ENCODE measurements at places on chromosomes 3 and 15.

- peak; percentile 9 for DNase-seq
These were observed 62.9 kb downstream of the ATG7 start for GRCh38 chr3:11335056-11335608.

- DNase-seq: no peak
These were observed 36.0 kb upstream of the EOMES start for GRCh38 chr3:27758083-27758482.

GRCh38 chr3:18030371-18030870 is 288.0 kb upstream of the TBC1D5 start:
- DNase-seq: no peak

DNA sequence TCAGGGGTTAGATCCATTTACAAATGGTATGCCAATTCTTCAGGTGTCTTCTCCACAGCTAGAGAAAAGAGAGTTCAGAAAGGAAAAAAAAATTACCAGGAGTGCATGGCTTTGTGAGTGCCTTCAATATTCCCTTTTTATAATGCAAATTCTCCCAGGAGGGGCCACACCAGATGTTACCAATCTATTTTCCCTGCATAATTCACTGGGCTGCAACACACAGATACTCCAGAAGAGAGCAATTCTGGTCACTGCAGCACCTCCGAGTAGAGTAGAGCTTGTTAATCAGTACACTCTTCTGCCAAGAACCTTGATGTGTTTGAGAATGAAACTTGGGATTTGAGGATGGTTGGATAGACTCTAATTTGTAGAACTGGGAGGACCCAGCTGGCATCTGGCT is 80.7 kb upstream of the SPRED1 start:
- no peak for DNase-seq

DNA sequence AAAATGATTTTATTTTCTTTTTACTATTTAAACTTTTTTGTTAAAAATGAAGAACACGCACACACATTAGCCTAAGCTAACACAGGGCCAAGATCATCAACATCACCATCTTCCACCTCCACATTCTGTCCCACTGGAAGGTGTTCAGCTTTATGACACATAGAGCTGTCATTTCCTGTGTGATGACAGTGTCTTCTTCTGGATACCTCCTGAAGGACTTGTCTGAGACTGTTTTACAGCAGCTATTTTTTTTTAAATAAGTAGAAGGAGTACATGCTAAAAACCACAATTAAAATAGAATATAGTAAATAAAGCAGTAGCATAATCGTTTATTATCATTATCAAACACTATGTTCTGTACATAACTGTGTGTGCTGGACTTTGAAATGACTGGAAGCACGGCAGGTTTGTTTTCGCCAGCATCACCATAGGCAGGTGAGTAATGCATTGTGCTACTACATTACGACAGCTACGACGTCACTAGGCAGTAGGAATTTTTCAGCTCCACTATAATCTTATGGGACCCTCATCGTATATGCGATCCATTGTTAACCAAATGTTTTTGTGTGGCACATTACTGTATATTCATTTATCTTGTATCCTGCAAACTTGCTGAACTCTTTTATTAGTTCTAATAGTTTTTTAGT is 72.8 kb downstream of the KLF15 start:
- no peak for DNase-seq

GRCh38 chr15:63940966-63941620 is 105.2 kb downstream of the DAPK2 start:
- no peak for DNase-seq

DNA sequence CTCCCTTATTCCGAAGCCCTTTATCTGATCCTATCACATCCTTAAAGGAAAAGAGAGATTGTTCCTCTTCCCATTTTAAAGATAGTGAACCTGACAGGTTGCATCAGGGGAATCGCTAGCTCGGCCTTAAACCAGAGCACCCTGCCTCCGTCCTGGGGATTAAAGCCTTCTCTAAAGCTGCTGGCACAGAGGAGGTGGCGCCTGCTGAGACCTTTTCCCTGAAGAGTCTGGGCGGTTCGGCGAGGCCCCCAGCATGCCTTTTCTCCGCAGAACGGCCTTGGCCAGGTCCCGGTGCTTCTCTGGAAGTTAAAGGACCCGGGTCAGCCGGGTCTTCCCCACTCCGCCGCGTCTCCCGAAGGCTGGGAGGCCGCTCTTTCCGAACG is 593 bp downstream of the FAM219B start:
- no peak for DNase-seq

- no peak for DNase-seq
These were observed 1.6 kb downstream of the SERP1 start for GRCh38 chr3:150544726-150545125.

GRCh38 chr15:69601711-69602504 is 149.3 kb downstream of the RPLP1 start:
- no peak for DNase-seq

GRCh38 chr3:183400352-183400751 is 28.1 kb downstream of the MCF2L2 start:
- no peak for DNase-seq

DNA sequence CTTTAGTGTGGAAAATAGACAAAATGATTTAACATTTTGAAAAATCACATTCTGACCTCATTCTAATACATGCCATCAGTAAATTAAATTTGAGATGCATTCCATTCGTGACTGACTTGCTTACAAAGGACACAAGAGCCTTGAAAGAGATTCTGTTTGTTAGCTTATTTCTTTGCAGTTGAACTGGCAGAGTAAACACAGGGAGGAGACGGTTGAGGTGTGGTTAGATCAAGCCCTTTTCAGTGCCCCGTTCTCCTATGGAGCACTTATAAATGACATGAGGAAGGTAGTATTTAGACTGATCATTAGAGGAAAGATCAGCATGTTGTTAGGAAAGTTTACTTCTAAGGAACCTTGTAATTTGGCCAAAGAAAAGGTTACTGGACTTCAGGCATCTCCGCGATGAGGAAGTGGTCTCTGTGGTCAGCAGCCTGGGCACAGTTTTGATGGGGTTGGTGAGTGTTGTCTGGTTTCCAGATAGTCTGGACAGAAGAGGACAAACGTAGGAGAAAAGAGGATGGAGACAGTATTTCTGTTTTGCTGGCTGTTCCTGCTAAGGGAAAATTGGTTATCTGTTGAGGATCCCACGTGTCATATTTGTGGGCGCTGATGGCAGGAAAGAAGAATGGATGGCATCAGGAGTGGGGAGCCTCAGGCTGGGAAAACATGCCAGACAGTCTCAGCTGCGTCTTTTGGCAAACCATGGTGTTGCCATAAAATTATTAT is 328.9 kb upstream of the TBL1XR1 start:
- no peak for DNase-seq

- no peak for DNase-seq
These were observed 1.8 kb downstream of the SETD2 start for GRCh38 chr3:47161983-47162696.

DNA sequence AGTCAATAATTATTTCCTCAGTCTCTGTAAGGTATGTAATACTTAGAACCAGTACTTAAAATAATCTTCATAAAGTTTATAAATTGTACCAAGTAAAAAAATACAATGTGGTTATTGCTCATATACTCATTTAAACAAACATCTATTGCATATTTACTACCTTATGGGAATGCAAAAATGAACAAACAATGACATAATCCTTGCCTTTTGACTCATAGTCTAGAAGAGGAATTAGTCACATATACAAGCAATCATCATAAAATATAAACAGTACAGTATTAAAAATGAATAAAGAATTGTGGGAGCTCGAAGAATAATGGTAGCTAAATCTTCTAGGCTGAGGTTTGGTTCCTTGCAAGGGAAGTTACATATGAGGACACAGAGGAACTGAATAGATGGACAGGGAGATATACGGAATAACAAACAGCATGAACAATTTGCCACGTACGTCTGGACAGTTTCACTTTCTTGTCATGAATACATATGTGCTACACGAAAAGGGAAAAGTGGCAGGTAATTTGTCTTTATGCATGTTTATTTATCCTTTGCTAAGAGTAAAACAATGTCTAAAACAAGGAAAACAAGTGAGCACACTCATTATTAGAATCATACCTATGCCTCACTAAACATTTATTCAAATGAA is 17.2 kb downstream of the IMPG2 start:
- no peak for DNase-seq

DNA sequence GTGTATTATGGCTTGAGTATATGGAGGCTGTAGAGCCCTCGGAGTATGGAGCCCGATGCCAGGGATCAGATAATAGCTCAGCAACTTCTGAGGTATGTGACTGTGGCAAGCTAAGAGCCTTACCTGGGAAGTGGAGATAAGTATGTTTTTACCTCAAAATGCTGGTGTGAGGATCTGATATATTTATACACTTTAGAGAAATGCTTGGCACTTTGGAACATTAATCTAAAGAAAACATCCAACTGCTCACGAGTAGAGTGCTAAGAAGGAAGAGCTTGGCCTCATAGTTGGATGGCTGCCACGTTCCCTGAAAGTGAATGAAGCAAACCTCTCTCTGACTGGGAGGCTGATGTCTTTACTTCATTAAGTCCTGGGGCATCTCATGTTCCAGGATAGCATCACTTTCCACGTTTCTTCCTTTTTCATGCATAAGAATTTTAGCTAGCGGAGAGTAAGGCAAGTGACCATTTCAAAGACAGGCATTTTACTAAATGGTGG is 58.9 kb upstream of the GOLGA8J start:
- no peak for DNase-seq

- DNase-seq: no peak
These were observed 100.3 kb downstream of the MYLK start for GRCh38 chr3:123783811-123784210.

GRCh38 chr15:89982315-89983055 is 18.6 kb upstream of the ZNF710 start:
- no peak for DNase-seq

DNA sequence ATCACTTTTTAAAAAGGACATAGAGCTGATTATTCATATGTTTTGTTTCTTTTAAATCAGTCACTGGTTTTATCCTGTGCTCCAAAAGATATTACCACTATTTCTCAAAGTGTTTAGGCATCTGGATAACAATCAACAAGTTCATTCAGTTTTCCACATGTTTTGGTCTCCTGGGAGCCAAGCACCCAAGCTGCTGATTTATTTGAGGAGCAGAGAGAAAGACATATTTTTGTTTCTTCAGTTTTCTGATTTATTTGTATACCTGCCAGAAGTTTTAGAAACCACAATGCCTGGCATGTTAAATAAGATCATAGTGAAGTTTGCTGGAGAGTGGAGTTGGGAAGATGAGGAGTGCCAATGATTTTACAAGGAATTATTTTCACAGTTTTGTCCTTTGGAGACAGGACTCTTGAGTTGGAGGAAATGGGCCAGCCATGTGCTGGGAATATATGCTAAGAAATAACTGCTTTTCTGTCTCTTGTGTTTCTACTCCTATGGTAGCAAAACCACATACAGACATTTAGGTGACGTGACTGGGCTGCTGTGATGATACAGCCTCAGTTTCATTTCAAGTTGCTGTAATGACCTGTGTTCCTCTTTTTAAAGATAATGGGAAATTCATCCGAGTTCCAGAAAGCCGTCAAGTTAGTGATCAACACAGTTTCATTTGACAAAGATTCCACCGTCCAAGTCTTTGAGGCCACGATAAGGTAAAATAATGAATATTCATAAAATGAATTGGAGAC is 11.7 kb downstream of the EDEM1 start:
- no peak for DNase-seq

GRCh38 chr3:195185583-195185982 is 85.4 kb downstream of the XXYLT1 start:
- DNase-seq: no peak

DNA sequence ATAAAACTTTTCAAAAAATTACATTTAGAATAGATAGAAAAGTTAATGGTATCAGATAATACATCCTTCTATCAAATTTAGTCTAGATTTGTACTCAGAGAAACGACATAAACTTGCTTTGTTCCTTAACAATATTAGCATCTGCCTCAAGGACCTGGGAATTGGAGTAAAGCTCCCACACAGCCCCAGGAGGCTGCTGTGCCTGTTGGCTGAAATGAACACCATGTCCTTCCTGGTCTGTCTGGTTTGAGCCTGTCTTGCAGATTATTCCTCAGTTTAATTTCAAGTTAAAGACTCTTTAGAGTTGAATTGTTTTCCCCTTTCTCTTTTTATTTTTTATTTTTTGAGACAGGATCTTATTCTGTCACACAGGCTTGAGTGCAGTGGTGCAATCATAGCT is 19.4 kb downstream of the GNB5 start:
- DNase-seq: no peak

DNA sequence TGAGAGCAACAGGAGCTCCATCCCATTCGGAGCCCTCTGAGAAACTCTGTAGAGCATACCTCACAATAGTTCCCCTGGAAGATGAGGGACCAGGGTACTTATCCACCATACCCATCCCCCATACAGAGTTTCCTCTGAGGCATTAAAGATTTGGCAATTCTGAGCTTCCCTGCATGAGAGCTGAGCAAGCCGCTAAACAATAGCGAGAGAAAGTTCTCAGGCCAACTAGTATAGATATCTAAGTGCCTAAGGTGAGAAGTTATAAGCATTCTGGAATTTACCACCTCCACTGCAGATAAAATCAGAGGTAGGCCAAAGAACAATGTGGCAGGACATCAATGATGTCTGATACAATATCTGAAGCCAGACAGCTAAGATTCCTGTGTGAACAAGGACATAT is 129.1 kb upstream of the MBNL1 start:
- DNase-seq: no peak

DNA sequence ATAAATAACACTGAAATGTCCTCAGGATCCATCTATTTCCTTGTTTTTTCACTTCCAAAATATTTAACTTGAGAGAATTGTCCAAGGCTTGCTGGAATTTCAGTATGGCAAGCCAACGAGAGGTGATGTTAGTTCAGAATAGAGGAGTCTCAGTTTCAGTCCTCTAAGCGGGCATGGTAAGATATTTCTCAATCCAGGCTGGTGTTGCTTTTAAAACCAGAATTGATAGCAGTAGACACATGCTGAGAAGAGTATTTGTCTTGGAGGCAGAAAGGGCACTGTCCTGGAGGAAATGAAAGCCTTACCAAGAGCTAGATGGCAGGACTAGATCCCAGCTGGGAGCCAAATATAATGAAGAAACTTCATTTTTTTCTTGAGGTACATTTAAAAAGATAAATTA is 23.1 kb downstream of the PHLDB2 start:
- DNase-seq: no peak

GRCh38 chr15:101068961-101069653 is 149.9 kb downstream of the LRRK1 start:
- DNase-seq: no peak

- DNase-seq: no peak
These were observed 75.5 kb downstream of the ZBTB20 start for GRCh38 chr3:115071601-115072000.
